Activated CD4-positive, alpha-beta T cell treated with anti-CD3 and anti-CD28 coated beads, Interleukin-2, Interleukin-6, amounts not matched to agents 100 ng/mL and 50 ng/mL, durations not matched to agents 16 hours and 8 hours (primary cell): ENCODE measurements at places on chromosomes 16 and 17.

- no peak for DNase-seq
These were observed 31.0 kb downstream of the HEATR3 start for GRCh38 chr16:50096791-50097190.

DNA sequence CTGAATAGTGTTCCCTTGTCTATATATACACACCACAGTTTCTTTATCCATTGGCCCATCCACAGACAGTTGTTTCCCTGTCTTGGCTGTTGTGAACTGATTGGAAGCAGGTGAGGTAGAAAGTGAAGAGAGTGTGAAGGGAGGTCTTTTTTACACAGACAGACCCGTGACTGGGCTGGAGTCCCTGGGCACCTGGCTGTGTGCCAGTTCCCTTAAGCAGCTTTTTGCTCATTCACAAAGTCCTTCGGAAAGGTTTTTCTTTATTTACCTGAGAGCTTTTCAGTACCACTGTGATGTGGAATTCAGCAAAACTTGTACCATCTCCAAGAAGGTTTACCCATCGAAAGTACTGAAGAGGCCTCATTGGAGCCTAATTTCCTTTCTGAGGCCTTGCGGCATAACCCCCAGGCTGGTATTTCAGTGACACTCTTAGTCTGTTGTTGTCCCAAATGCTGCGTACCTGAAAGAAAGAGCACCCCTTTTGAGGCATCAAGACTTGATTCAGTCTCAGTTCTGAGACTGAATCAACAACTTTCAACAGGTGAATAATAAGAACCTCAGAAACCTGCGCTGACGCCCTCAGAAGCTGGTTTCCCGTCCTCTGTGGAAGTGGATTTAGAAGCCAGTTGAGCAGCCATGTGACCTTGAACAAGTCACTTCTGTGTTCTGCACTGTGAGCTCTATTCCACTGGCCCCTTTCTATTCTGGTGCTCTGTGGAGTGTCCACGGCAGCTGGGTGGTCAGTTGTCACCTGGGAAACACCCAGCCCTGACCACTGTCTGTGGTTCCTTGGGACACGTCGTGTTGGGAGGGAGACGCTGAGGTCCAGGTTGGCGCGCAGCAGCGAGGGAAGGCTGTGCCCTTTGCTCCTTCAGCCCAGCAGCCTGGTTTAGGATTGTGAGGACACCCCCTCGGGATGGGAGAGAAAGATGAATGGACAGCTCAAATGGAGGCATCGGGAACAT is 53.9 kb upstream of the CRISPLD2 start:
- no peak for DNase-seq

DNA sequence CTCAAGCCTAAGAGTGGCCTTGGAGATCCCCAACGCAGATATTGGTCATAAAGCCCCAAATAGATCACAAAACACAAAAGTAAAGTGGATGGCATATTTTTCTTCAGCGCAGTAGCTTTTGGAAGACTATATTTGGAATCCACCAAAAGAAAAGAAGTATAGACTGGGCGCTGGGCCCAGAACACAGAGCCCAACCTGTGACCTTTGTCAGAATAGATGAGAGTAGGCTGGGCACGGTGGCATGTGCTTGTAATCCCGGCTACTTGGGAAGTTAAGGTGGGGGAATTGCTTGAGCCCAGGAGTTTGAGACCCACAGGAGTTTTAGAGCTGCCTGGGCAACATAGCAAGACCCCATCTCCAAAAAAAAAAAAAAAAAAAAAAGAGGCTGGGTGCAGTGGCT is 14.6 kb downstream of the SCIMP start:
- no peak for DNase-seq

DNA sequence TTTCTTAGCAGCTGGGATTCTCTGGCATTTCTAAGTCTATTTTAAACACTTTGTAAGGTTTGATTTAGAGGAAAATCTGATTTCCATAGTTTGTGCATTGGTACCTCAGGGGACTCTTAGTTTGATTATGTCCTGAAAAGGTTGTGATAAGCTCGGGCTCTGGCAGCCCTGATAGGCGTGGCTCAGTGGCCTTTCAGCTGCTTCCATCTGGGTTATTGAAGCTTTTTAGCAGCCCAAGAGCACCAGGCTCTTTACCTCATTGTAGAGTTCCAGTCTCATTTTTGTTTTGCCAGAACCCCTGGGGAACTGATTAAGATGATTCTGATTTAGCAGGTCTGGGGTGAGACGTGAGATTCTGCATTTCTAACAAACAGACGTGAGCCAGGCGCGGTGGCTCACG is 412.3 kb downstream of the XYLT1 start:
- DNase-seq: no peak

- no peak for DNase-seq
These were observed 3.7 kb upstream of the HCRT start for GRCh38 chr17:42188749-42189650.

GRCh38 chr17:75325348-75325747 is 36.1 kb upstream of the SLC25A19 start:
- DNase-seq: no peak

- DNase-seq: peak; percentile 31
These were observed 45.4 kb downstream of the SNX20 start for GRCh38 chr16:50635505-50636392.

DNA sequence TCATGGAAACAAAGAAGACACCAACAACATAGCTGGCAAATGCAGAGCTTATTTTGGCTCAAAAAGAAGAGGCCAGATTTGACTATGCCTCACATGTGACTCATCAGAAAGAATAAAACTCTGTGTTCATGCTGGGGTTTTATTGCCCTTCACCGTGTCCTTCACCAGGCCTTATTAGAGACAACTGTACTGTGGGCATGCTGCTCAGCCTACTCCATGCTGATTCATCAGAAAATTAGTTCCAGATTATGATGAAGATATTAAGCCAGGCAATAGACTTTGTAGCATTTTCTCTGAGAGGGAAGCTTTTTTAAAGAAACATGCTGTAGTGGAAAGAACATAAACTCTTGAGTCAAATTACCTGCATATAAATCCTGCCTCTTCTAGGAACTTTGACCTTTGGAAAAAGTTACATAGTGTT is 89.8 kb downstream of the CYB561 start:
- no peak for DNase-seq

GRCh38 chr17:2067048-2067561 is 12.2 kb downstream of the HIC1 start:
- no peak for DNase-seq

- no peak for DNase-seq
These were observed 1.1 kb downstream of the ZFHX3 start for GRCh38 chr16:73046849-73047214.

DNA sequence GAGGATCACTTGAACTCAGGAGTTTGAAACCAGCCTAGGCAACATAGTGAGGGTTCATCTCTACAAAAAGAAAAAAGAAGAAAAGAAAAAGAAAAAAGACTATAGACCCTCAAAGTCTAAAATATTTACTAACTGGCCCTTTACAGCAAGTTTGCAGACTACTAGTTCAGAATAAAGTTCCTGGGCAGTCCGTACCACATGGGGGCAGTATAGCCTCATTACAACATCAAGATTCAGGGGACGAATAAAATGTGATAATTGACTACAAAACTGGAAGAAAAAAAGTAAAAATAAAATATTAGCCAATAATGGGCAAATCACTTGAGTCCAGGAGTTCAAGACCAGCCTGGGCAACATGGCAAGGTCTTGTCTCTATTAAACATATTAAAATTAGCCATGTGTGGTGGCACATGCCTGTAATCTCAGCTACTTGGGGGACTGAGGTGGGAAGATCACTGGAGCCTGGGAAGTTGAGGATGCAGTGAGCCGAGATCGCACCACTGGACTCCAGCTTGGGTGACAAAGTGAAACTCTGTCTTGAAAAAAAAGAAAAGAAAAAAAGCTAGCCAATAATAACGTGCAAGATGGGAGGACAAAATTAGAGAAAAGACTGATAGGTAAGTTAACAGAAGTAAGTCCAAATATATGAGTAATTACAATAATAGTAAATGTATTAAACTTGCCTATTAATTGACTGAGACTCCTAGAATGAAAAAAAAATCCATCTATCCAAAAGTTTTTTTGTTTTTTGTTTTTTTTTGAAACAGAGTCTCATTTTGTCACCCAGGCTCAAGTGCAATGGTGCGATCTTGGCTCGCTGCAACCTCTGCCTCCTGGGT is 129.4 kb upstream of the SEC14L1 start:
- peak; percentile 44 for DNase-seq

GRCh38 chr16:14502932-14503741 is 126.9 kb downstream of the PARN start:
- DNase-seq: peak; percentile 67

- no peak for DNase-seq
These were observed 5.0 kb upstream of the SNAI3 start for GRCh38 chr16:88691129-88691813.

DNA sequence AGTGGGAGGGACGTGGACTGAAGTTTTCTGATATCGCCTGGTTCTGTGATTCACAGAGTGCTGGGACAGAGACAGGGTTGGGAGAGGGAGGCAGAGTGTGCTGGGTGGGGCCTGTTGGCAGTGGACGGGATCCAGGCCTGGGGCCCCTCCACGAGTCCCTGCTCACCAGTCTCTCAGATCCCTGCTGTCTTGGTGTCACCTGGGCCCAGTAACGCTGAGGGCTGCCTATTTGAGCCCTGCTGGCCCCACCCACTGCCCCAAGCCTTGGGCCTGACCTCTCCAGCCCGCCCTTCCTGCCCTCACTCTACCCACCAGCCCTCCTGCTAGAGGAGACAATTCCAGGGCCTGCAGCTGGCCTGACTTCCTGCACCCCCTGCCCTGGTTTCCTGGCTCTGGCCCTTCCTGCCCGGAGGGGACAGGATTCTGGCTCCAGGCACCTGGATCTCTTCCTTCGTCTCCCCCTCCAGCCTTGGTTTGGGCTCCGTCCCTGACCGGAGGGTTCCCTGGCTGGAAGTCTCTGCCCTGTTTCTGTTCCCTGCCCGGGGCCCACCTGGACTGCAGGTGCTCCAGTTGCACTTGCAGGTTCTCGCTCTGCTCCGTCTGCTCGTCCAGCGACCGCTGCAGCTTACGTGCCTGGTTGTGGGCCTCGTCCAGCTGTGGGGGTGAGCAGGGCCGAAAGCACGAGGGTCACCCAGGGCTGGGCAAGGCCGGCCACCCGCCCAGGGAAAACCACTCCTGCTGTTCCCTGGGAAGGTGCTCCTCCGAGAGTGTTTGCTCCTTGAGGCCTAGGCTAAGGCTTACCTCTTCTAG is 21.4 kb downstream of the CCDC102A start:
- no peak for DNase-seq

DNA sequence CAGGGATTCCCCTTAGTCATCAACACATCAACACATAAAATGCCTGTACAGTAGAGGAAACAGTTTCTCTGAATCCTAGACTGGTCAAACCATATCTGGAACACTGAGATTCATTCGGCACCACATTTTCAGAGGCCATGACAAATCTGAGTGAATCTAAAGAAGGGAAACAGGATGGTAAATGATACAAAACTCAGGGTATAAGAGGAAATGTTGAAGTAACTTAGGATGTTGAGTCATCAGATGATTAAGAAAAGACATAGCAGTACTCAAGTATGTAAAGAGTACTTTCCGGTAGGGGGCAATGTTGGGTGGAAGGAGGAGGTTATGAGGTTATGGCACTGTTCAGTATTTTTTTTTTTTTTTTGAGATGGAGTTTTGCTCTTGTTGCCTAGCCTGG is 358.5 kb upstream of the PMFBP1 start:
- DNase-seq: peak; percentile 10

- DNase-seq: no peak
These were observed 53.3 kb upstream of the DLX4 start for GRCh38 chr17:49915670-49916069.

DNA sequence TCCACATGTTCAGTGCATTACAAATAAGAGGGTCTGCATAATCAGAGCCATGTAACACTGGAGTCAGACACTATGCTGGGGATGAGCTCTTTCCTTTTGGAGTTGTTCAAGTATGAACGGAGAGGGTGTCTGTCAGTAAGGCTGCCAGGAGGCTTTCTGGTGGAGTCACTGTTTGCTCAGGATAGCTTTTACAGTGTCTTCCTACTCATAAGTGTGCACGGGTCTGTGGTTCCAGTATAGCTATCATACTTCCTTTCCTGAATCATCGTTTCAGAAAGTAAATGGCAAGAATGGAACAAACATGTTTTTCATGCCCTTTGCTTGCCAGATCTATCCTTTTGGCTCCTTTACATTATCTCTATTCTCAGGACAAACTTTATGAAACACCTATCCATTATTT is 152.7 kb upstream of the CDH11 start:
- DNase-seq: no peak

DNA sequence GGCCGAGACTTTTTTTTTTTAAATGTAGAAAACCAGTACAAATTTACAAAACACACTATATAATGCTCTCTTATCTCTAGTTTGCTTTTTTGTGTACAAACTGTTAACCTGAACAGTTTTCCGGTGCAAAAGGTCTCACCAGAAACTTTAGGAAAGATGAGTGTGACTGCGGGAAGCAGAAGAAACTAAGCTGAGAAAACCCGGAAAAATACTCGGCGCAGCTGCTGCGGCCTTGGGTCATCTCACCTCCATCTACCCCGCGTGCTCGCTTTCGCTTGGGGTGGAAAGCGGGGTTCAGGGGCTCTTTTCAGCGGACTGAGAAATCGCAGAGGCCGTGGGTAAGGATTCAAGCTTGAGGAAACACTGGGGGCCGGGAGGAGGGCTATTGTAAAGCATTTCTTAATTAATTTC is 1.8 kb downstream of the SALL1 start:
- no peak for DNase-seq

- no peak for DNase-seq
These were observed 4.4 kb downstream of the MYL4 start for GRCh38 chr17:47213540-47213939.

DNA sequence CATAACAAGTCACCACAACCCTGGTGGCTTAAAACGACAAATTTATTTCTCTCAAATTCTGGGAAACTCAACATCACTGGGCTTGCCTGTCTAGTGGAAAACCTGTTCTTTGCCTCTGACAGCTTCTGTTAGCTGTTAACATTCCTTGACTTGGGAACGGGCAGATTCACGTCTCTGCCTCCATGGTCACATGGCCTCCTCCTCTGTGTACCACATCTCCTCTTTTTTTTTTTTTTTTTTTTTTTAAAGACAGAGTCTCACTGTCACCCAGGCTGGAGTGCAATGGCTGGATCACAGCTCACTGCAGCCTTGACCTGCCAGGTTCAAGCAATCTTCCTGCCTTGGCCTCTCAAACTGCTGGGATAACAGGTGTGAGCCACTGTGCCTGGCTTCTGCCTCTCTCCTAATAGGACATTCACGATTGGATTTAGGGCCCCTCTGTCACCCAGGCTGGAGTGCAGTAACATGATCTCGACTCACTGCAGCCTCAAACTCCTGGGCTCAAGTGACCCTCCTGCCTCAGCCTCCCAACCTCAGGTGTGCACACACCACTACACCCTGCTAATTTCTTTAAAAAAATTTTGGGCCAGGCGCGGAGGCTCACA is 11.7 kb upstream of the LLGL1 start:
- no peak for DNase-seq

- DNase-seq: peak; percentile 69
These were observed 13.2 kb downstream of the COPZ2 start for GRCh38 chr17:48024149-48025039.

GRCh38 chr17:76957678-76958464 is 89.7 kb downstream of the MGAT5B start:
- DNase-seq: no peak

DNA sequence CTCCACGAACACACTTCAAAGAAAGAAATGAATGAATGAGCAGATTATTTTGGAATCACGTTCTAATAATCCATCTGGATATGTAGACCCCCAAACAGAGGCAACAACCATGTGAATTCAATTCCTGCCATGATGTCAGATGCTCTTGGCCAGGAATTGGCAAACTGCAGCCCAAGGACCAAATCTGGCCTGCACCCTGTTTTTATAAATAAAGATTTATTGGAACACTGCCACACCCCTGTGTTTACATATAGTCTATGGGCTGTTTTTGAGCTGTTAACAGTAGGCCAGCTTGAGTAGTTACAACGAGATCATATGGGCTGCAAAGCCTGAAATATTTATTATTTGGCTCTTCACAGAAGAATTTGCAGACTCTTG is 336.0 kb upstream of the ZFHX3 start:
- DNase-seq: no peak
